Astrocyte (in vitro differentiated cells and primary cell): ENCODE measurements at places on chromosomes 3 and 15.

DNA sequence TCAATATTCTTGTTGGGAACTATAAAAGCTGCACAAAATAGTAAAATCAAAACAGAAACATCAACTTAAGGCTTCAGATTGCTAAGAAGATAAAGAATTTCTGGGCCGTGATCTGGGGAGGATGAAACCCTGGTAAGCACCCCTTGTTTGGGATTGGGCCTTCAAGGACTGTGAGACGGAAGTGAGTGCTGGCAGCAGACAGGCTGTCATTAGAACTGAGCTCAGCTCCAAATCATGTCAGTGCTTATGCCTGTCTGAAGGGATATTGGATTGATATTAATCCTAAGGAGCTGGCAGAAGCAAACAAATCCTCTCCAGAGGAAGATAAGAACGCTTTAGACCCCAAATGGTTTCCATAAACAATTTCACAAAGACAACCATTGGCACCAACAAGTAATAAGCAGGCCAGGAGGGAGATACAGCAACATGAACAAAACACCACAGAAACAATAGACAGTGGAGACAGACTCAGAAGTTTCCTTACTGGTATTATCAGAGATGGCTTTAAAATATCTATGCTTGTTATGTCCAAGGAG, 72.6 kb upstream of the CTXND1 start:
- no peak for DNase-seq

DNA sequence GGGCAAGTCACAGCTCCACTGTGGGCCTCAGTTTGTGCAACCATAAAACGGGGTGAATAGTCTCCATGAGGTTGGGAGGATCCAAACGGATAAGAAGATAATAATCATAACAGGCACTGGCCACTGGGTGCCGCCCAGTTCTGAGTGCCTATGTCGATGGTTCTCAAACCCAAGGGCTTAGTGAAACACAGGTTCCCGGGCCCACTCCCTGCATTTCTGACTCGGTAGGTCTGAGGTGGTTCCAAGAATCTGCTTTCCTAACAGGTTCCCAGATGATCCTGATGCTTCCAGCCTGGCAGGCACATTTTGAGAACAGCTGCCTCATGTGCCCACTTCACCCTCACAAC, 21.2 kb downstream of the ALS2CL start:
- no peak for DNase-seq

DNA sequence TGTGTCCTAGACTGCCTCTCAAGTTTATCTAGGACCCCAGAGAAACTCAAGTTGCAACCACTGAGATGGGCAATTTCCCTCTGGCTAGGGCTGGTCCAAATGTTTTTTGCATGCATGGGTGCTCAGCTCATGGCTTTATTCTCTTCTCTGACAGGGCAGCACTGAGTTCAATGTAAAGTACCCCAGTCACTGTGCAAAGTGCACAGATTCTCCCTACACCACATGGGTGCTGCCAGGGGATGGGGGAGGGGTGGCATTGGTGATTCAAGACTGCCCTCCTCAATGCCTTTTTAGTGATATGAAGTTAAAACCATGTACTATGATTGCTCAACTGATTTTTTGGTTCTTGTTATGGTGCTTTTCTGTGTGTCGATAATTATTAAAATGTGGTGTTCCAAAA, 14.8 kb upstream of the RAD51 start:
- DNase-seq: no peak

DNA sequence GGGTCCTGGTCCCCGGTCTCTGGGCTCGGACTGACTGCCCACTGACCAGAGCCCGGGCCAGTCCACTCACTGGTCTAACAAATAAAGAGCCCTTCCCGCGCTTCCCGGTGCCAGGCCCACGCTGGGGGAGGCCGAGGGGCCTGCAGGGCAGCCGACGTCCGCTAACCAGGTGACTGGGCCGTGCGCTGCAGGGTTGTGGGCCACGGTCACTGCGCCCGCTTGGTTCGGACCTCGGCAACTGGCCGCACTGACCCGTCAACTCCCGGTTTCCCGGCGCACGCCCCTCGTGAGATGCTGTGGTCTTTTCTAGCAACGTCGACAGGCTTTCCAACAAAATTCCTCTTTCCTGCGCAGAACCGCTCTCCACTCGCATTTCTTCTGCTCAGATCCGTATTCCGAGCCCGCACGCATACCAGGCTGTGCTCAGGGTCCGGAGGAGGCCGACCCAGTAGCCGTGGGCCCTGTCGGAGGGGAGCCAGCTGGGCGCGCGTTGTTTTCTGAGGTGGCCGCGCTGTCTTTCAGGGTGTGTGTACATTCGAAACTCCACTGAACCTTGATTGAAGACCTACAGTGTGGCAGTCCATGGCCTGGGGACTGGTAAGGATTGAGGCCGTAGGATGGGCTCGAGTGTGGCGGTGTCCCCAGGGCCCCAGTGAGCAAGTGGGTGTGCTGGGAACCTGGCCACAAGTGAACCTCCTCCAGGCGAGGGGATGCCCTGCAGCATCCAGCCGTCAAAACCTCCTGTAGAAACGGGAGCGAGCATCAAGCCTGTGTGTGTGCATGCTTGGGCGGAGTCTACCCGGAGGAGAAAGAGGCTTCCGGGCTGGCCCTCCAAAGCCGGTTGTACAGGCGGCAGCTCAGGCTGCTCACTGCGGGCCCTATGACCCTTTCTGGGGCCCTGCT, 875 bp upstream of the NT5DC2 start:
- DNase-seq: no peak
